Head of caudate nucleus (tissue), 42 donors: ENCODE measurements at places on chromosomes 13 and 19.

DNA sequence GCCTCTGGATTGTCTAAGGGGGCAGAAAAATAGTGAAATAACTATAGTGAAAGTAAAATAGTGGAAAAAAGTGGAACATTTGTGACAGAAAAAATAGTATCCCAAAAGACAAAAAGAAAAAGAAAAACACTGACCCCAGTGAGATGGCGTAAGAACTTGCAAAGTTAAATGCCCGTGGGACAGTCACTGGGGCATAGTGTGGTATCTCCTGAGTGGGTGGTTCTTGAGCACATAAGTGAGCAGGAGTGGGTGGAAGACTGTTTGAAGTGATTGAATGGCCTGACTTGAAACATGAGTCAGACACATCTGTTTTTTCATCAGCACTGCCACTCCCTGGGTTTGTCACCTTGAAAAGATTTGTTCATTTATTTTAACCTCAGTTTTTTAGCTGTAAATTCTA, 2.5 kb downstream of the ZNF430 start:
- DNase-seq: no peak

- peak; percentile 54 for DNase-seq
Observed at GRCh38 chr19:58361900-58362271, 665 bp downstream of the ZNF497 start.

GRCh38 chr13:72805676-72806346, 23.9 kb downstream of the PIBF1 start:
- no peak for DNase-seq

DNA sequence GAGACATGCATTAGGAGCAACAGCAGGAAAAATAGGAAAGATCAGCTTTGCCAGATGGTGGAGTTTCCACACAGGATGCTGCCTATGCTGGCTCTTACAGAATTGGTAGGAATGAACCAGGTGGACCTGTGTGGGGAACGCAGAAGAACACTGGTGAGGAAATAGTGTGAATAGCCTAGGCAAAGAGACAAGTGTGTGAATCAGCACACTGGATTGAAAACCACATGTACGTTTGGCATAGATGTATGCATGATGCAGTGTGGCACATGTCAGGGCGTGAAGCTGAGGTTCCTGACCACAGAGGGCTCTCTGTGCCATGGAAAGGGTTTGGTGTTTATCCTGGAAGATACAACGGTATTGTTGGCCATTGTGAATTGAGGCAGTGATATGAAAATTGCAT, 156.5 kb upstream of the SLC10A2 start:
- no peak for DNase-seq

DNA sequence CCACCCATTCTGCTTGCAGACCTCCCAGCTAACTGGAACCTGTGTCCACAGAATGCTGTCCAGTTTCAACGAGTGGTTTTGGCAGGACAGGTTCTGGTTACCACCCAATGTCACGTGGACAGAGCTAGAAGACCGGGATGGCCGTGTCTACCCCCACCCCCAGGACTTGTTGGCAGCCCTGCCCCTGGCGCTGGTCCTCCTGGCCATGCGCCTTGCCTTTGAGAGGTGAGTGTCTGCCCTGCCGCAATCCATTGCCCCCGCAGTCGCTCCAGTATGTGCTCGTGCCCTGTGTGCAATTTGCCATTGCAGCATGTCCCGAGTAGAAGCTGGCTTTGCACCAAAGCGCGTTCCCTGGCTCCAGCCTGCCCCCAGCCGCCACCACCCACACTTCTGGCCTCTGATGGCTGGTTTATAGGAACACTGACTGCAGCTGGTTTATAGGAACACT, 41.9 kb downstream of the CERS4 start:
- DNase-seq: peak; percentile 74

DNA sequence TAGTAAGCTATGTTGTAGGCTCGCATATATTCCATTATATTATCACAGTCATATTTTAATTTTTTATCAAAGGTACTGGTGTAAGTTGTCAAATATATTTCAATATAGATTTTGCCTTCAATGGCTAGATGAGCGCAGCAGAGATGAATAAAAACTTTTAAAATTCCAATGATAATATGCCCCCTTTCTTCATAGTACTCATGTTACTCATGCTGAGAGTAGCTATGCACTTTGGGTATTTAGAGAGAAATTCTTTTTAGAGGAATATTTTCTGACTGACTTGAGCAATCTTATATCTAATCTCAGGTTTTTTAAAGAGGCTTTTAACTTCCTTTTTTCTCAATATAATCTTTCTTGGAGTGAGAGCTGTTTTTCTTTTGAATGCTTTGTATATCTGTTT, 11.4 kb downstream of the ZNF254 start:
- no peak for DNase-seq

- no peak for DNase-seq
Observed at GRCh38 chr13:111215081-111216047, 100.3 kb downstream of the ARHGEF7 start.

DNA sequence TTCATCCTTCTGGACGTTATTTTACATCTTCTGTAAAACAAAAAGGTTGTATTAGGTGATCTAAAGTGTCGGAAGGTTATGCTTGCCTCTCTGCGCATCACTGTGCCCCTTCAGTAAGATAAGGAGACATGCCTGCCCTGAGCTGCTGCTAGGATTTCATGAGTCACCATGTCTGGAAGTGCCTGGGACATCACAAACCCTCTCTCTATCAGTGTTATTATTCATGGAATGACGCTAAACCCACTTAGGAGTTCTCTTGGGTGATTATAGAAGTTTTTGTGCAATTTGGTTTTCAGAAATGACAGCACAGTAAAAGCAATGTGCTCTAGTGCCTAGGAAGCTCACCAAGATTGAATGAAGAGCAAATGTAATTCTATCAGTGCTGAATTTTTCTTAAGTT, 617.7 kb downstream of the DCT start:
- DNase-seq: peak; percentile 43

DNA sequence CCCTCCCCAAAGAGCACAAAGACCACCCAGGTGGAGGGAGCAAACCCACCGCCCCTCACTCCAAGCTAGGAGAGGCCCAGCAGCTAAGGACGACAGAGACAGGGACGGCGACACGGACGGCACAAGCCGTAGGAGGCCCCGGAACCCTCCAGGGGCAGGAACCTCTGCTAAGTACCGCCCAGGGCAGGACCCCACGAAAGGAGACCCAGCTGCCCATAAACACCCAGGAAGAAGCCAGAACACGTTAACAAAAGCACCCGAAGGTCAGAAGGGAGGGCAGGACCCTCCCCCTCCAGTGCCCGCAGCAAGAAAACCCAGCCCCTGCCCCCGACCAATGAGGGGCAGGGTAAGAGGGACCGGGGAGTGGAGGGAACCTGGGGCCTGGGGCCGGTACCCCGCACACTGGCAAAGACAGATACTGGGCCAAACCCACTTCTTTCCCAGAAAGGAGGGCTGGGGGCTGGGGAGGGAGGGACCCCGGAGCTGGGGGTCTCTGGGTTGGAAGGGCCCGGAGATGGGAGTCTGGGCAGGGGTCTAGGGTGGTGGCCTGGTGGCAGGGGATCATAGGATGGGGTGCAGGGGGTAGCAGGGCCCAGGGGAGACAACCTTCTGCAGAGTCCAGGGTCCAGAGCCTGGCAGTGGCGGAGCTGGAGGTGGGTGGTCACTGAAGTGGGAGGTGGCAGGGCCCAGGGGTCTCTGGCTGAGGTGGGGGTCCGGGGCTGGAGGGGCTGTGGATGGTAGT, 2.4 kb downstream of the BTBD2 start:
- no peak for DNase-seq

DNA sequence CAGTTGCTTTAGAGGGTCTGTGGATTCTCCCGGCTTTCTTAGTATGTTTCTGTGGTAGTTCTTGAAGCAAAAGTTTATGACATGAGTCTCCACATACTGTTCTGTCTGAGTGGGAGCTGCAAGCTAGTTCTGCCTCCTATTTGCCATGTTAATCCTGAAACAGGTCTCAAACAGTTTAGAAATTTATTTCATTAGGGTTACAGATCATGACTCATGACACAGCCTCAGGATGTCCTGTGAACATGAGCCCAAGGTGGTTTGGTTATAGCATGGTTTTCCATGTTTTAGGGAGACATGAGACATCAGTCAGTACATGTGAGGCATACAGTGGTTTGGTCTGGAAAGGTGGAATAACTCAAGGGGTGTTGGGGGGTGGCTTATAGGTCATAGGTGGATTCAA, 77.5 kb downstream of the FNDC3A start:
- DNase-seq: no peak

- peak; percentile 13 for DNase-seq
Observed at GRCh38 chr19:49997709-49998108, 27.5 kb downstream of the VRK3 start.

DNA sequence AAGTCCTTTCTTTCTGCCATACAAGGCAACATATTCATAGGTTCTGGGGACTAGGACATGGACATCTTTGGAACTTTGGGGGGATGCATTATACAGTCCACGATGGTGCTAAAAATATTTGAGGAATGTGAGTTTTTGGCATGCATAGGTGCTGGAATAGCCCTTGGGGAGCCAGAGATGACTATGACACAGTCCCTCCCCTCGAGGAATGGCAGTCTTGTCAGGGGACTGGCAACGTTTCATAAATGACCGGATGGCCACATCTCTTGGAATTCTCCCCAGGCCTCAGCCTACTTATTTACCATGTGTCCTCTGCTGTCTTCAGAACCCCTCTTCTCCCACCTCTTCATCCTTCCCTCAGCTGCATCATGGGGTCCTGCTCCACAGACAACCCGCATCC, 13.6 kb downstream of the MEIOSIN start:
- no peak for DNase-seq

DNA sequence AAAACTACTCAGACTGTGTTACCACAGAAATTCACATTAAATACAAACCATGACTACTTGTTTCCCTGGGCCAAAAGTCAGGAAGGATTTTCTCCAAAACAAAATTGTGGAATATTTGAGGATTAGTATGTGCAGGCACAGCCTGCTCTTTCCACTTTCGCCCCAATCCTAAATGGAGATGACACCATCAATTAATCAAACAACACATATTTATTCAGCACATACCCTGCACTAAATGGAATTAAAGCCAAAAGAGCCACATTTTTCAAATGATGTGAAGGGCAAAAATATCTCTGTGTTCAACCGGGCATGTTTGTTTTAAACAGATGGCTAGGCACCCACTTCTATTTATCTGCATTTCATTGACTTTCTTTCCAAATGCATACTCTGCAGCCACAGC, 523.1 kb downstream of the DCT start:
- DNase-seq: no peak

DNA sequence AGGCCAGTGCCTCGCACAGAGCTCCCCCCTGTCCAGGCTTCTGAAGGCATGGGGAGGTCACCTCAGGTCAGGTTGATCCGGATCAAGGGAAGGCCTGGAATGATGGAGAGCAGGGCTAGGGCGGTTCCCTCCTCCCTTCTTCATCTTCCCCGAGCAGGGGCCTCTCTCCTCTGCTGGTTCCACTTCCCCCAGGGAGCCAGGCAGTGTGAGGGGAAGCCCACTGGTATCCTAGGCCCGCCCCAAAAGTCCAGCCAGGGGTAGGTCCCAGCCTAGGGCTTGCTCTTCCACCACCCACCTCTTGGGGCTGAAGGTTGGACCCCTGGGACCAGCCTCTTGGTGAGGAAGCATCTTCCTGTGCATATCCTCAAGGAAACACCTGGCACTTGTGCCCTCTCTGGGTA, 16.4 kb upstream of the PRR19 start:
- no peak for DNase-seq

DNA sequence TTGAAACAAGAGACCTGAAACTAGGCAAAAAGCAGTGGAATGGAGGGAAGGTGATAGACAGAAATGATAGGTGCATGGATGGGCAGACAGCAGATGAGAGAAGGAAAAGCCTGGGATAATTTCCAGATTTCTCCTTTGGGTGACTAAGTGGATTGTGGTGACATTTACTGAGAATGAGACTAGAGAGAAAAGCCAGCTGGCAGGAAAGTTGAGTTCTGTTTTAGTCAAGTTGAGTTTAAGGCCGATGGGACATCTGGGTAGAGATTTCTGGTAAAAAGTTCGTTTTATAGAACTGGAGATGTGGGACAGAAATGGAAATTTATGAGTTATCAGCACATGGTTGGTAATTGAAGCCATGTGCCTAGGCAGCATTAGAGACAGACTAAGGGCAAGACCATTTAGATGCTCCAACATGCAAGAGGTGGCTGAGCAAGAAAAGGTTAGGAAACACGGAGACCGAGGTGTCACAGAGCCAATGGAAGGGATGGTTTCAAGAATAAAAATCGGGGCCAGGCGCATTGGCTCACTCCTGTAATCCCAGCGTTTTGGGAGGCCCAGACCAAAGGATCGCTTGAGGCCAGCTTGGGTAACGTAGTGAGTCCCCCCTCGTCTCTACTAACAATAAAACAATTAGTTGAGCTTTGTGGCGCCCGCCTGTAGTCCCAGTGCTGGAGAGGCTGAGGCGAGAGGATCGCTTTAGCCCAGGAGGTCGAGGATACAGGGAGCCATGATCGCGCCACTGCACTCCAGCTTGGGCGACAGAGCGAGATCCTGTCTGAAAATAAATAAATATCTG, 9.6 kb upstream of the DGKH start:
- DNase-seq: no peak

DNA sequence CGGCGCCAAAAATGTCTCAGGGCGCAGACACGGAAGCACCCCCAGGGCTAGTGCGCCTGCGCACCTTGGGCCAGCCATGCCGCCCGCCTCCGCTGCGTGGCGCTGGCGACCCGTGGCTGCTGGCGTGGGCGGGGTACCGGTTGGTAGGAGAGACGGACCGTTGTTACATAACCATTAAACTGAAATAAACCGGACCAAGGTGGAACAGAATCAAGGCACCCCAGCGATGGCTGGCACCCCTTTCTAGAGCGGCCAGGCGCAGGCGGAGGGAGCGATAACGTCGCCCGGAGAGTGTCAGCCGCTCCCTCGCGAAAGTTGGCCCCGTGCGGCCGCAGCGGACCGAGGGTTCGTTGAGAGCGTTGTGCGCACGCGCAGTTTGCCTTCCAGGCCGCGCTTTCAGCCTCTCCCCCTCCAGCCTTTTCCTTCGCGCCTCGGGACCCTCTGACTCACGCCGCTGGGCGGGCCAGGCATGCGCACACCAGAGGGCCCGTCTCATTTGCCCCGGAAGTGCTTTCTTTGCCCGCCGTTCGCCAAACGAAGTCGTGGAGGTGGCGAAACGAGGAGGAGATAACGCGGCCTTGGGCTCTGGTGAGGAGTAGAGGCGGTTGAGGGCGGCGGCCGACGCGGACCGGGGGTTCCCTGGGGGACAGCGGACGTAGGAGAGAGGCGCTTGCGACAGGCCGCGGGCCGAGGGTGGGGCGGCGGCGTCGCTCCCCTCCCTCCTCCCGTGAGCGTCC, at the start of the genes PLEKHJ1 and SF3A2:
PLEKHJ1 (minus strand) TSS at position 16 of the 737 bp plus-strand sequence. CDS start 81 bp downstream, outside the sequence.
SF3A2 (plus strand) TSS at position 511 of the 737 bp plus-strand sequence. CDS start 6,595 bp downstream, outside the sequence.
- peak; percentile 96 for DNase-seq

GRCh38 chr13:112895521-112896465, 73.2 kb upstream of the MCF2L start:
- no peak for DNase-seq

DNA sequence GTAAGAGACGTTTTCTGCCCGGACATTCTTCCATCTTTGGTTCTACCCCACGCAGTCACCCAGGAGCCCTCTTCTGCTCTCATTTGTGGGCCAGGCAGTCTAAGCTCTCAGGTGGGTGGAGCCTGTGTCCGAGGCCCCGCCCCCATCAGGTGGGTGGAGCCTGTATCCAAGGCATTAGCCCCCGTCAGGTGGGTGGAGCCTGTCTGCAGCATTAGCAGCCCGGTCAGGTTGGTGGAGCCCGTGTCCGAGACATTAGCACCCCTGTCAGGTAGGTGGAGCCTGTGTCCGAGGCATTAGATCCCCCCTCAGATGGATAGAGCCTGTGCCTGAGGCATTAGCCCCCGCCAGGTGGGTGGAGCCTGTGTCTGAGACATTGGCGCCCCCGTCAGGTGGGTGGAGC, 45.5 kb upstream of the C13orf46 start:
- DNase-seq: no peak

- peak; percentile 47 for DNase-seq
Observed at GRCh38 chr19:47471733-47472457, at the start of gene SLC8A2. Gene SLC8A2 (minus strand): TSS chr19:47471893. CDS start chr19:47466403, 5,490 bp downstream.

GRCh38 chr19:41478875-41479756, 36.2 kb downstream of the ERICH4 start:
- DNase-seq: no peak
